ENCODE measurements at places on chromosomes 4 and X.

DNA sequence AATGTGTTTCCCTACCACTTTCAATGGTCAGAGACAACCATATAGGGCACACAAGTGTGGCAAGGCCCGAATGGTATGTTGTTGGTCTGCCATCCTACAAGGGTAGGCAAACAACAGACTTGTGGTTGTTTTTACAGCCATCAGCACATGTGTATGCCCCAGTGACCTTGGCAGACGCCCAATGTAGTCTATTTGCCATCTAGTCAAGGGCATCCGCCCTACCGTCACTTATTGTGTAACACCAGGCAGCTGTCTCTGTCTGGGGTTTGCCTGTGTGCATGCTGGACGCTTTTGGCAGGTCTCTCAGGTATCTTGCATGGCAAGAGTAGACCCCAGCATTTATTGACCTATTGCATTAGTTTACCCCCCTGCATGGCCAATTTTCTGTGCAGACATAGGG lies 1145.5 kb upstream of the POU3F4 start:
- no peak for DNase-seq

DNA sequence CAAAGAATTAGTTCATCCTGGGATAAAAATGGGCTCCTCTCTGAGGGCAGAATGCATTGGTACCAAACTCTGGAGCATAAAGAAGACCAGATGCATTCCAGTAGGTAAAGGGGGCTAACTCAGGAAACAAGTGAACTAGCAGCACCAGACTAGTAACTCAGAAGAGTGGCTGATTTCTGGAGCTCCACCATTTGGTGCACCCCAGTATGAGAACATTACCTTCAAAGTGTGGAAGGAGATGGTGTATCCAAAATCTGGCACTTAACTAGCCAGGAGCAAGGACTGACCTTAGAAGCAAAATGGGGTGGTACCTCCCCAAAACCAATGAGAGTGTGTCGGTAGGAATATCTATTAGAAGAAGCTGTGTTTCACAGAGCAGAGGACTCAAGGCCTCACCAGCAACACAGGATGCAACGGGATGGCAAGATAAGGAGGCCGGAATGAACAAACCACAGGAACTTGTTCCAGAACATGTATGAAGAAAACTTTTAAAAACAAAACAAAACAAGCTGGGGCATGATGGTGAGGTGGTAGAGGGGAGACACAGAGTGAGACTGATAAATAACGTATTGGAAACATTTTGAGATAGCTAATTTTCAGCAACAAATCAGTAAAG lies 142.3 kb downstream of the INPP4B start:
- DNase-seq = no peak

GRCh38 chr4:153513596-153513995 lies 47.4 kb downstream of the TMEM131L start:
- DNase-seq = no peak

- no peak for DNase-seq
Measured at GRCh38 chr4:112515198-112516065, 548 bp downstream of the NEUROG2 start.

- DNase-seq = no peak
Measured at GRCh38 chr4:149555799-149556198, 259.8 kb downstream of the IQCM start.

DNA sequence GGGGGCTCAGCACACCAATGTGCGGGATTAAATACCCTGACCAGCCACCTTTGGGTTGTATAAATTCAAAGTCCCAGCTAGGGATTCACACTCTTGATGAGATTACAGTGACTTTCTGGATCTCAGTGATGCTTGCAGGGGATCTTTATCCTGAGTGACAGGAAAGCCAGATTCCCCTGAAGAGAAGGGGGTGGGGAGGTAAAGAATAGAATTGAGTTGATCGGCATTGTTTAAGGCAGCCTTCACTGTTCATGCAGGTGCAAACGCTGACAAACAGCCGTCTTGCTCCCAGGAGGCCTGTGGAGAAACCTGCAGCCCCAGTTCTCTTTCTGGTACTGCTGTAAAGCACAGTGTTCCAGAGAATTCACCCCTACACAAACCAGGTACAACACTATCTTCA lies 19.0 kb downstream of the CXXC4 start:
- no peak for DNase-seq

GRCh38 chr4:86908251-86908657 lies 16.0 kb upstream of the C4orf36 start:
- no peak for DNase-seq

DNA sequence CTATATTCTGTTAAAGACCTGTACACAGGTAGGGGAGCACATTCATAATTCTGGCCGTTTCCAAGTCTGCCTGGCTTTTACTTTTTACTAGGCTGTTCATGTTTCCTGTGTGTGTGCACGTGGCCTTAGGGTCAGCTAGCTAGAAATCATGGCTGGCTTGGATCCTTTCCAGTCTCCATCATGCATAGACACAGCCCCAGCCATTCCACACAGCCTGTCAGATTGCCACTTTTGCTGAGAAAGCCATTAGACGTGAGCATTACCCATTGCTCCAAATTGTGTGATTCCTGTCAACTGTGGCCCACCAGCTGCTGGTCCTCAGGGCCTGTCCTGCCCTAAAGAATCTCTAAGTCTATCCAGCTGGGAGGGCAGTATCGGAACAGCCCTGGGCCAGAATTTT lies 11.4 kb upstream of the SORCS2 start:
- no peak for DNase-seq

DNA sequence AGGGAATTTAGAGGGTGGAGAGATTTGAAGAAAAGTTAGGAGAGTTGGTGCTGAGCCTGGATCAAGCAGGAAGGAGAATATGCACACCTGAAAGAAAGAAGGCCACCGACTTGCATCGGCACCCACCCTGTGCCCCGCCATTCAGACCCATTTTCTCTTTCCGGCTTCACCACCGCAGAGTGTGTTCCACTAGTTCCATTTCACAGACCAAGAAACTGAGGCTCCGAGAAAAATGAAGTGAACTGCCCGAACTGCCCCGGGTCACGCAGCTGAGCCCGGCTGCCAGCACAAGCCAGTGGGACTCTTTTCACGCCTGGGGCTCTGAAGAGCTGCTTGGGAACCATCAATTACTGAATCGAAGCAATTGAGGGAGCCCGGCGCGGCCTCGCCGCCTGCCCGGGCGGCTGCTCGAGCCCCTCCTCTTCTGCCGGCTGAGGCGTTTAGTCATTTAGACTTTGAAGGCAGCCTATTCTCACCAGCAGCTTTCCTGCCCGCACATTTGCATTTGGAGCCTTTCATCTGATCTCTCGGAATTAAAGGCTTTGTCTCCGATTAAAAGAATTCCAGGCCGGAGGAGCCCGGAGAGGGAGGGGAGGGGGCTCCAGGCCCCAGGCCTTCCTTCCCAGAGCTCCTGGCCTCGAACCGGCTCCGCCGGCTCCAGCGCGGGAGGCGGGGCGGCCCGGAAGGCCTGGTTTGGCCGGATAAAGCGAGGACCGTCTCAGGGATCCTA lies 140.2 kb upstream of the PJA1 start:
- no peak for DNase-seq

DNA sequence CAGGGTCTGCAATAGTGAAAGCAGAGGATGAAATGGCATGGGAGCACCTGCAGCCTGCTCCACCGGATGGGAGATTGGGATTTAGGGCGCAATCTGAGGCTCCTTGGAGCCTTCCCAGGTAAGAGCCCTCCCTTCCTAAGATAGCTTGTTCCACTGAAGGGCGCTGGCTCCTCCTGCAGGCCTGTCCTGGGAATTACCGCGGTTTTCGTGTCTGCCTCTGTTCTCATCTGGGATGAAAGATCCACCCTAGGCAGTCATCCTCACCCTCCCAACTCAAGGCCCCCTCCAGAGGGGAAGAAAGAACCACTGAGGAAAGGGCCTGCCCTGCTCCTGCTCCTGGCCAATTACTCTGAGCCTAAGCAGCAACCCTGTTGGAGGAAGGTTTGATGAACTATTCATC lies 547.5 kb downstream of the SMARCA1 start:
- DNase-seq = no peak

- DNase-seq = no peak
Measured at GRCh38 chrX:135331525-135331924, 22.2 kb downstream of the ETDC start.

DNA sequence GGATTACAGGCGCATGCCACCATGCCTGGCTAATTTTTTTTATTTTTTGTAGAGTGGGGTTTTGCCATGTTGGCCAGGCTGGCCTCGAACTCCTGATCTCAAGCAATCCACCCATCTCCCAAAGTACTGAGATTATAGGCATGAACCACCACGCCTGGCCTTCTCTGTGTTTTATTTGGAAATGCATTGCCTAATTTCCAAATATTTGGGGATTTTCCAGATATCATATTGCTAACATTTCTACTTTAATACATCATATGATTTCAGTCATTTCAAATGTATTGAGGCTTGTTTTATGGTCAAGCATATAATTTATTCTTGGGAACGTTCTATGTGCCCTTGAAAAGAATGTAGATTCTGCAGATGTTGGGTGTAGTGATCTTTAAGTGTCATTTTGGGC lies 38.8 kb downstream of the FGF2 start:
- no peak for DNase-seq
